ENCODE measurements at places on chromosomes 6 and 20.

DNA sequence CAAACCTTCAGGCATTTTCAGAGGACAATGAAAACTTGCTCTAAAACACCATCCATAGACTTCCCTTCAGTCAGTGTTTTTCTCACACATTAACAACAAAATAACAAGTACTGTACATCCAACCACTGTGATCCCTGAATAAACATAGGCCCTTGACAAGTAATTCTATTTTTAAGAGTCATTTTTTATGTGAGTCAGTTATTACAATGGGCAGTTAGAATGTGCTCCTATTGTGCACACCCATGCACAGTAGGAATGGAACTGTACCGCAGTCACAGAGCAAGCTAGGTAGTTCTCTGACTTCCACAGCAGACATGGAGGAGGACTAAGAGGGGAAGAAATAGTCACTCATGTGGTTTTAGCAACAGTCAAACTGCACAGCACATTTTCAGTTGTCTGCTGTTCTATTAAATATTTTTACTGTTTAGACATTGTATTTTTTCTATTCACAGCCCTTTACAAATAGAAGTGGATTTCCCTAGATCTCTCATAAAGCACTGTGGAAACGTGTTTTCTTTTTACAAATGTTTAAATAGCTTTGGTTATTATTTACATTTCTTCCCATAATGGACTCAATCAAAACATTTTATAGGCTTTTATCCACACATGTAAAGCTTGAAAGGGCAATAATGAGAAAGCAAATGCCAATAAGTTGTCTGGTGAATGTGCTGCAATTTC is 100.4 kb downstream of the JAG1 start:
- DNase-seq: no peak

- peak; percentile 29 for DNase-seq
Observed at GRCh38 chr6:129567374-129567773, 142.6 kb downstream of the ARHGAP18 start.

DNA sequence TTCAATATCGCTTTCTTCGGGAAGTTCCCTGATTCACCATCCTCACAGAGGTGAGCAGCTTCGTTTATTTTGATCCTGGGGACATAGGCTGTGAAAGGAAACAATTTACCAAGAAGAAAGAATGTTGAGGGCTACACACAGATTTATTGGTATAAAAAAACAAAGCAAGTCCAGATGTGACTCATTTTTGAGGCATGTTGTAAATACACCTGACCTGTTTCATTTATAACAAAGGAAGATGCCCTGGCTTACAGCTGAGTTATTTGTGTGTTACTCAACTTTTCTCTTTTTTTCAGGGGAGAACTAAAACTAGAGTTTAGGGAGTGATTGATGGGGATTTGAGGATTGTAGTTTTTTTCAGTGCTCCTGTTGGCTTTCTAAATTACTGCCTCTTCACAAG is 489.5 kb downstream of the CBLN4 start:
- no peak for DNase-seq

GRCh38 chr6:23784301-23784919 is 341.6 kb upstream of the NRSN1 start:
- DNase-seq: no peak

- no peak for DNase-seq
Observed at GRCh38 chr6:27962506-27962905, 5.5 kb downstream of the OR2B6 start.

GRCh38 chr20:46022411-46023147 is 6.4 kb upstream of the SLC12A5 start:
- no peak for DNase-seq

GRCh38 chr6:19866985-19867627 is 29.9 kb downstream of the ID4 start:
- no peak for DNase-seq

DNA sequence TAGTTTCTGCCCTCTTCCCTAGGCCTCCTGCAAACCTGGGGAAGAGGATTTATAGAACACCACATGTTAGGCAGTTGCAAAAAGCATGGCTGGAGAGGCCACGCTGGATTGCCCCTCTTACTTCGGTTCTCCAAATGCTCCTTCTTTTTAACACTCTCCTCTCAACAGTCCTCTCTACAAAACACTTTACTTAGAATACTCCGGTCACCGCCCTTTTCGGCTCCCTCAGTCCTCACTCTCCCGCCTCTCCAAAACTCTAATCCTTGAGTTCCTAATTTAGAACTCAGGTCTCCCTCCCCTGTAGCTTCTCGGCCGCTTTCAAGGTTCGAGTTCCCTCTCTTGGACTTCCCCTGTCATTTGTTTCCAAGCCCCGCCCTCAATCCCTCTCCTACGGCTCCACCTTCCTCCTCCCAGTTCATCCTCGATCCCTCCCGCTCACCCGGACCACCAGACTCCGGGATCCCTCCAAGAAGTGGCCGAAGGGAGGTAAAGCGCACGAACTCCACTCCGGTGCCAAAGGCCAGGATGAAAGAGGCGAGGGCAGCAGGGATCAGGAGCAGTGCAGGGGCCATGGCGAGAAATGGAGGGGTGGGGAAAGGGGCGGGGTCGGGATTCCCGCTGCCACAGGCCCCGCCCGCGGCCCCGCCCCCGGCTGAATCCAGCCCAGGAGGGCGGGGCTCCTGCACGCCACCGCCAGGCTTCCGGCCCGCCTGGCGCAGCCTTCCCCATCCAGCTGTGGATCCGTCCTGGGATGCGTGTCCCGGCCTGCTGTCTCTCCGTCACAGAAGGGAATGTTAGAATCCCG is at the start of gene NRM:
Gene NRM, minus strand, starts transcription at position 582 of the 805 bp plus-strand sequence. Its CDS starts 10 bp downstream, at position 572.
- peak; percentile 86 for DNase-seq

- no peak for DNase-seq
Observed at GRCh38 chr6:150967910-150968309, 102.4 kb downstream of the MTHFD1L start.

DNA sequence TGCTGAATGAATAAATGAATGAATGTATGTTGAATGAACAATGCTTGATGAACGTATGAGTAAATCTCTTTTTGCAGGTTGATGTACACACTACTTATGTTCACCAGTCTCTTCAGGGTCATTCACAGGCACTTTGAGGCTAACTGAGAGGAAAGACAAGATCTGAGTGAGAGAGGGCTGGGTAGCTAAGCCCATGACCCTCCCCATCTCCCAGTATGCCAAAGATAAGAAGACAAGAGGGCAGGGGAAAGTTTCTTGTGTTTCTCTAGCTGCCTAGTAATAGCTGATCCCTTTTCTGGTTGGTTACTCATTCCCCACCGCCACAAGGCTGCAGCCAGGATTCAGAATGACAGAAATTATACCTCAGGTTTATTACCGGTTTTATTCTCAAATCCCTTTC is 90.7 kb downstream of the CEP57L1 start:
- DNase-seq: no peak

GRCh38 chr20:23023621-23024177 is 11.4 kb upstream of the SSTR4 start:
- DNase-seq: no peak

DNA sequence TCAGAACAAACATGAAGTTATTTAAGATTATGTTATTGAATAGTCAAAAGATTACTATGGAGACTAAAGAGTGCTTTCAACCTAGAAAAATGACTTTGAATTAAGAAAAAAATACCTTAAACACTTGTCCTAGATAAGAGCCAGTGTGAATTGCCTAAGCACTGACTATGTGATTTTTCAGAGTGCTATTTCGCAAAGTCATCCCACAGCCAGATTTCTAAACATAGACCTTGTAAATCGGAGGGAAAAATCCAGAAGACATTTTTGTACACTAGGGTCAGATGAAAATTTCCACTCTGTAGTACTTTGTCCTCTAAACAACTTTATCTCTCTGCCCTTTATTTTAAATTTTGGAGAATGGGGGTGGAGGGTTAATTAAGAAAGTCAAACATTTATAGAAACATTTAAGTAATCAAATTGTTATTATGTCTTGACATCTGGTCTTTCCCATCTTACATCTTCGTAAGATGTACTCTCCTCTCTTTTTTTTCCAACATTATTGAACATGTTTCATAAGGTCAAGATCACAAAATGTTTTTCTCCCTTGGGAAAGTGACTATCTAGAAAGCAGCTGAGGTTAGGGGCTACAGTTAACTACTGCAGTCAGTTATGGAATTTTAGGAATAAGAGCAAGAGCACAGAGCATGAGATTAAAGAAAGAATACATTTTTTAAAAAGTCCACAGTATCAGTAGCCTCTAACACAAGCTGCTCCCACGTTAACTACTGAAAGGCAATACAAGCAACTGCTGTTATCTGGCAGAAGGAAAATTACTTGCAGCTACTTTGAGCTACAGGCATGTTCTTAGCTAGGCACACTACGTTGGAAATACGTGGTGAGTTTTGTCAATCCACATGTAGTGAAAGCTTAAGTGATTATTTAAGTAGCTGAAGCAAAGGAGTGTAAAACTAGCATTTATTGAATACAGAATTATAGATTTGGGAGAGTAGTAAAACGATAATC is 648.5 kb downstream of the HTR1B start:
- DNase-seq: no peak

- DNase-seq: no peak
Observed at GRCh38 chr6:33201147-33201545, 479 bp downstream of the SLC39A7 start.

DNA sequence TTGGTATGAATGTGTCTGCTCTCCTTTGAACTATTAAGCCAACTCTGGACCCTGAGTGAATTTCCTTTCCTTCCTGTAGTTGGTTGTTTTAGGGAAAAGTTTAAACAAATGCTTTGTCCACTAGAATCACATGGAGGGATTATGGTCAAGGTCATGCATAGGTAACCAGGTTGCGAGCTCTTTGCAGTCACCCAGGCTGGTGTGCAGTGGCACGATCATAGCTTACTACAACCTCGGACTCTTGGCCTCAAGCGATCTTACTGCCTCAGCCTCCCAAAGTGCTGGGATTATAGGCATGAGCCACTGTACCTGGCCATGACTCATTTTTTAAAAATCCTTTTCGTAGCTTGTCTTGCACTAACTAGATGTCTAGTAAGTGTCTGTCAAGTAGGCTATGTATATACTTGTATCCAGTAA is 88.0 kb upstream of the SOX4 start:
- no peak for DNase-seq

DNA sequence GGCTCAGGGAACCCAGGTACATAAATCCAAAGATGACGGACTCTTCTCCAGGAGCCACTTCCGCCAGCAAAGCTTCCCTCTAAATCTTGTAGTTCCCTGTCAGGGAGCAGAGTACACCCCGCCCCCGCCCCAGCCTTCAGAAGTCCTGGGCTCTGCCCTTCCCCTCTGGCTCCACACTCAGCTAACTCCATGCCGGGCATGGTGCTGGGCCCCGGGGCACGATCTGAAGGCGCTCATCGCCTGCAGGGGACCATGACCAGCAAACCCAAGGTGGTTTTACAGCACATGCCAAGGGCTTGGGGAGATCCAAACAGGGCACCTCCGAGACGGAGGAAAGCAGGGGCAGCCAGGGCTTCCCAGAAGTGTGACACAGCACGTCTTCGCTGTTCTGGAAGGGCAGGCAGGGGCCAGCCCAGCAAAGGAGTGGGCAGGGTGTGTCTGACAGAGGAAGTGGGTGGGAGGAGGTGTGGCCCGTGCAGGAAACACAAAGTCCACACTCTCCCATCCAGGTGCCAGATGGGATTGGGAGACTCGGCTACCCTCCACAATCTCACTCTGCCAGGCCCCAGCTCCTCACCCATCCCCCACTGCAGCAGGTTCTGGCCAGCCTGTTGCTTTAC is 41.6 kb upstream of the SLC22A2 start:
- DNase-seq: no peak

DNA sequence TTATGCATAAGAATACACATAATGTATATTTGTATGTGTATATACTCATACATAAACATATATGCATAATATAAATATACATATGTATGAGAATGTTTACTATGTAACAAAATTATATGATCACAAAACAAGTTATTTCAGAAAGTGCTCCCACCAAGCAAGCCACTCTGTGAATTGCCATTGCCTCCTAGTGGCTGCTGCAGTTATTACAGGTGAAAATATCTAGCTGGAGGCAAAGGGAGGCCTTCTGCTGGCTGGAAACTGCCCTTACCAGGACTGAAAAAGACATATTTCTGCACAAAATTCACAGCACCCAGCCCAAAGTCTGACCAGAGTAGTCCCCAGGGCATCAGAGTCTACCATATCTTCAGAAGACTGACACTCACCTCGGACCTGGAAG is 14.4 kb upstream of the ADAM33 start:
- DNase-seq: no peak

GRCh38 chr6:108330806-108331205 is 36.0 kb downstream of the AFG1L start:
- DNase-seq: no peak

GRCh38 chr20:46553926-46554325 is 3.5 kb upstream of the OCSTAMP start:
- no peak for DNase-seq

- DNase-seq: no peak
Observed at GRCh38 chr20:23230766-23231385, 119.7 kb upstream of the NXT1 start.

- no peak for DNase-seq
Observed at GRCh38 chr6:7919871-7920270, 9.3 kb upstream of the TXNDC5 start.

GRCh38 chr6:134253681-134254080 is 64.2 kb downstream of the SGK1 start:
- DNase-seq: no peak

GRCh38 chr6:108798670-108799353 is 49.4 kb upstream of the ARMC2 start:
- no peak for DNase-seq

DNA sequence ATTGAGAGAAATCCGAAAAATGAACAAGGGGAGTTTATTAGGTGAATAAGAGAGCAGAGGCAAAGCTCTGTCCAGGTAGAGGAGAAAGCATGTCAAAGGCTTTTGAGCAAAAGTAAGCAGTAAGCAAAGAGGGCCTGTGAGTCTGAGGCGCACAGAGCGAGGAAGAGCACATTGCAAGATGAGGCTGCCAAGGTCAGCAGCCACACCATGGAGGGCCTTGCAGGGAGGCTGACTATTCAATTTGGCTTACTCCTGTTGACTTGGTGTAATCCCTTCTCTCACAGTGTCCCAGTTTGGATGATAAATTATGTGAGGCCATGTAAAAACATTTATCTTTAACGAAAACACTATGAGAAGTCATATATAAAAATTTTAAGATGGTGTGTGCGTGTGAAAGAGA is 32.4 kb downstream of the SESN1 start:
- DNase-seq: no peak

DNA sequence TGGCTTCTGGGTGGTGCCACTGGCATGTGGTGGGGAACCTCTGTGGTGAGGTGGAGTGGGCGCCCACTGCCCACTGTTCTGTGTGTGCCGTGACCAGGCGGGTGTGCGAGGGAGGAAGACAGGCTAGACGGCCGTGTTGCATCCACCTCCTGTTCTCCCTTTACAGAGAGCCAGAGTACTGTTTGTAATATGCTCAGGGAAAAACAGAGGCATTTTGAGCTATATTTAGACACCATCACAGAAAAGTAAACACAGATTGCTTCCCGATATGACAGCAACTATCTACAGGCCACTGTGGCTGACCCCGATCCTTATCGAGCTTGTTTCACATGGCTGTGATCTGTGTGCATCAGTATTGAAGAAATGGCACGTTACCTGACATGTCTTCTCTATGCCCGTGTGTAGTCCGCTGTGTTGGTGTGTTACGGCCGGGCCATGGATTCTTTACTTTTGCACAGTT is 45.6 kb downstream of the ARID1B start:
- DNase-seq: no peak

- DNase-seq: peak; percentile 62
Observed at GRCh38 chr6:16338577-16339264, 100.3 kb downstream of the GMPR start.

- no peak for DNase-seq
Observed at GRCh38 chr6:706146-706545, 13.2 kb upstream of the EXOC2 start.

GRCh38 chr6:69311888-69312287 is 484.9 kb downstream of the LMBRD1 start:
- no peak for DNase-seq

Data from tibial nerve (tissue), 4 donors.